ENCODE measurements at places on chromosomes 4 and X.

DNA sequence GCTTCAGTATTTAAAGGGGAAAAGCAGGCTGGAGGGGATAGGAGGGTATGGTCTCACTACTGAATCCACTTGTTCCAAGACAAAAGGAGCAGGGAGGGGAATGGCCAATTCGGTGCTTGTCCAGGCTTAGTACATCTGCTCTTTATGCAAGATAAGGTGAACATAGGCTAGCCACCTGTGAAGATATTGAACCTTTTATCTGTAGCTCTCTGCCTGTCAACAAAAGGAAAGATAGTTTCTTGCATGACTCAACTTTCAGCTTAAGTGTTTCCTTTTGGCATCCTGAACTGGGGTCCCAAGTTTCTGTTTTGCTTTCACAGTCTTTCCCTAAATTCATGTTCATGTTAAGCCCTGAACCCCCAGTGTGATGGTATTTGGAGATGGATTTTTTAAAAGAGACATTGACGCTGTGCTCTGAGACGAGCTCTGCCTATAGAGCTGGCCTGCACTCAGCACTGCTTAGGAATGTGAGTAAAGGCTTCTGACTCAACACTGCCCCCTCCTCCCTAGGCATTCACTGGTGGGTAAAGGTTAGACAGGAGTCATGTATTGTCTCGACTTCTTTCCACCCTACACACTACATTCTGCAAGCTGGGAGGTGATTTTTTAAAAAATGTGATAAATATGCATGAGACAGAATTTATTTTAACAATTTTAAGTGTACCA, 28.2 kb downstream of the FAM149A start:
- no peak for DNase-seq

GRCh38 chr4:185398618-185399017, 2.0 kb downstream of the ANKRD37 start:
- no peak for DNase-seq

- no peak for DNase-seq
Measured at GRCh38 chrX:38304010-38304409, 23.3 kb downstream of the RPGR start.

DNA sequence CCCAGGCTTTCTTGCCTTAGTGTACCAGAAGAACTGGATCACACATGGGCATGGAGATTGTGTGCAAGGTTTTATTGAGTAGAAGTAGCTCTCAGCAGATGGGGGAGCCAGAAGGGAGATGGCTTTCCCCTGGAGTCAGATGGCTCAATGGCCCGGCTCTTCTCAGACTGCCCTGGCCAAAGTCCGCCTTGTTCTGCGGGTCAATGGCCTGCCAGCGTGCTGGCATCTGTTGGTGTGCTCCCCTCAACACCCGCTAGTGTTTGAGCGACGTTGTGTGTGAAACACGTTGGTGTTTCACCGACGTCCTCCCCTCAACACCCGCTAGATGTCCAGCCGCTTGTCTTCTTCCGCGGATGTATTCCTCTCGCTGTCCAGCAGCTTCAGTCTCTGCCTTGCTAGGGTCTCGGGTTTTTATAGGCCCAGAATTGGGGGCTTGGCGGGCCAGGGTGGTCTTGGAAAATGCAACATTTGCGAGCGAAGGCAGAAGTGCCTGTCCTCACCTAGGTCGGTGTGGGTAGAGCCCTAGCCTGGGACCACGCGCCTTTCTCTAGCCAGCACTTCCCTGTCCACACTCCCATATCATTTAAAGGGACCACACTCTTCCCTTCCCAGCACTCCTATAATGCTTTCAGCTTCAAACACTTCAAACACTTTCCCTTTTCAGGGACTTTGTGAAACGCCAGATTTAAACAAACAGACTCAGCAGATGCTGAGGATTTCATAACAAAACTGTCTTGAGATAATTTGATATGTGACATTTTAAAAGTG, 21.1 kb upstream of the PRKG2 start:
- no peak for DNase-seq

- DNase-seq = peak; percentile 13
Measured at GRCh38 chr4:110195561-110196205, 2.7 kb downstream of the ELOVL6 start.

DNA sequence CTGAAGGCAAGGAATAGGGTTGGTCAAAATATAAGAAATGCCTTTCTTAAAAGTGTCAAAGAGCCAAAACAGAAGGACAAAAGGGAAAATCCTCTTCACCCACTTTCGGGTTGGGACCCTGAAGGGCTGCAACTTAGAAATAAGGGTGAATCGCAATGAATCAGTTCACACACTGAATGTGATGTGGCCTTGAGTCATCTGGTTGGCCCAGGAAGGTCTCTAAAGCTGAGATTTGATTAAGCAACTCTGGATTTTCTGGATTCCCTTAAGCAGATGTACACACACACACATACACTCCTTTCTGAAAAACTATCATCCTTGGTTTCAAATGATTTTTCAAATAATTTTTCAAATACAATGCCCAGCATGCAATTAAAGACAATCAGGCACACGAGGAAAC, 13.1 kb downstream of the TAB3 start:
- DNase-seq = no peak

- no peak for DNase-seq
Measured at GRCh38 chr4:118180776-118181175, 146.5 kb downstream of the NDST3 start.

GRCh38 chrX:37653397-37654085, 32.0 kb upstream of the XK start:
- no peak for DNase-seq

DNA sequence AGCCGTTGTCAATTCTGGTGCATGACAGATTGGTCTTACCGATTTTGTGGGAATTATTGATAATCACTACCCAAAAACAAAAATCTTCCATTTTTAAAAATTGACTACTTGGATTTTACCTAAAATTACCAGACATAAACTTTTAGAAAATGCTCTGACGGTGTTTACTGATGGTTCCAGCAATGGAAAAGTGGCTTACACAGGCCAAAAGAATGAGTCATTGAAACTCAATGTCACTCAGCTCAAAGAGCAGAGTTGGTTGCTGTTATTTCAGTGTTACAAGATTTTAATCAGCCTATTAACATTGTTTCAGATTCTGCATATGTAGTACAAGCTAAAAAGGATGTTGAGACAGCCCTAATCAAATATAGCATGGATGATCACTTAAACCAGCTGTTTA, 23.0 kb upstream of the UGT2B17 start:
- DNase-seq = no peak

- no peak for DNase-seq
Measured at GRCh38 chr4:174550541-174550940, 28.3 kb upstream of the HPGD start.

GRCh38 chr4:17597517-17597916, 16.9 kb upstream of the MED28 start:
- no peak for DNase-seq

Data from putamen (tissue), 1 donor.